ENCODE measurements at places on chromosomes 1 and 21.
A peak's percentile ranks its signal among the peaks of the same experiment; 100 is the strongest.

- no peak for DNase-seq
Measured at GRCh38 chr1:89548122-89548857, 23.7 kb downstream of the LRRC8B start.

DNA sequence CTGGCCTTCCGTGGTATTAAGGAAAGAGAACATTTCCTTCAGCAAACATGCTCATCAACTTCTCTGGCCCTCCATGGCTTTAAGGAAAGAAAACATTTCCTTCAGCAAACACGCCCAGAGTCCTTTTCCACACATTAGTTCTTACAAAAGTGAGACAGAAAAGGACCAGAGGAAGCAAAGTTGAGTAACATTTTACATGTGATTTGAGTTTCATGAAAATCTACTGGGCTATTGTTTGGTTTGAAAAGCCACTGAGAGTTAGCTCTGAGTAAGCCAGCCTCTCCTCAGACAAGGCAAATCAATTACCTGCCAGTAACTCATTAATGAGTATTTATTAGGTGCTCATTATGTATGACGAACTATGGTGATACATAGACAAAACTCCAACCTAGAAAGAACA is 78.0 kb downstream of the NID1 start:
- no peak for DNase-seq

DNA sequence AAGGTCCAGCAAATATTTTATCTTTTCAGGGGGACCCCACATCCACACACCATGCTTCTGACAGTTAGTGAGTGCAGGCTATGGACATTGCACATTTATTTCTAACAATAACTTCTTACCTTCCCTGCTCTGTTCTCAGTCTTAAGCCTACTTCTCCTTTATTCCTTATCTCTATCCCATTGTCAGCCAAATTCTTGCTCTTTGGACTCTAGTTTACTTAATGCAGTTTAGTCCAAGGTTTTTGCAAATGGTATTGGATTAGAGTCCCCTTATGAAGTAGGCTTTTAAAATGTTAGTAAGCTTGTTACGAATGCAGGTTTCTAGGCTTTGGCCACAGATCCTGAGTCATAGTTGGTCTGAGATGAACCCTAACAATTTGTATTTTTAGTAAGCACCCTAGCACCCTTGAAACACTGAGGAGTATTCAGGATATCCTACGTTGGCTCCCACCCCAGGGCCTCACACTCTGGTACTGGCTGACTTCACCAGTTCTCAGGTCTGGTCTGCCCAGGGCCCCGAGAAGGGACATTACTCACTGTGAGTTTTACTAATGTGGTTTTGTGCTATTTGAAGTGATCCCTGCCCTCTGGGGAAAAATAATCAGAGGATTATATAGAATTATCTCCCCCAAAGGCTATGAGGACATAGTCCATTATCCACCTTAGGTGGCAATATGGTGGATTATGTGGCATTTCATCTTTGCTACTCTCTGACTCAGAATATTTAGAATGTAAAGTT is 239.5 kb downstream of the TGFB2 start:
- DNase-seq, result peak; percentile 70

DNA sequence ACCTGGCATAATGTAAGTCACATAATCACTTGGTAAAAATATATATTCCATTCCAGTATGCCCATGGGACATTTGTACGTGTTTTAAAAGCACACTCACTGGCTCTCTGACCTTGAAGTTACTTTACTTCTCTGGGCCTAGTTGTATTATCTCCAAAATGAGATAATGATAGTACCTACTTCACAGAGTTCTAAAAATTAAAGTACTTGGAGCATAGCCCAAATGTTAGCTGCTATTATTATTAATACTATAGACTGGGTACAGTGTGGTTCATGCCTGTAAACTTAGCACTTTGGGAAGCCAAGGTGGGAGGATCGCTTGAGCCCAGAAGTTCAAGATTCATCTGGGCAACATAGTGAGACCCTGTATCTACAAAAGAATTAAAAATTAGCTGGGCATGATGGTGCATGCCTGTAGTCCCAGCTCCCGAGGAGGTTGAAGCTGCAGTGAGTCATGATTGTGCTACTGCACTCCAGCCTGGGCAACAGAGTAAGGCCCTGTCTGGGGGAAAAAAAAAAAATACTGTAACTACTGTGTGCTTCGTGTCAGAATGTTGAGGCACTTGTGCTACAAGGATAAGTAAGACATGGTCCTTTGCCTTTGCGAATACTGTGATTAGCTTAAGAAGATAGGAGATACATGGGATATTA is 45.7 kb downstream of the TDRD5 start:
- no peak for DNase-seq

- no peak for DNase-seq
Measured at GRCh38 chr21:38293765-38294164, 37.0 kb downstream of the KCNJ15 start.

- DNase-seq, result peak; percentile 71
Measured at GRCh38 chr21:42039911-42040351, 29.8 kb upstream of the ZBTB21 start.

- DNase-seq, result no peak
Measured at GRCh38 chr1:195251900-195252299, 1356.3 kb downstream of the KCNT2 start.

GRCh38 chr1:242240077-242240476 is 241.2 kb upstream of the MAP1LC3C start:
- no peak for DNase-seq

Measured in cardiac fibroblast (primary cell).